IMR-90 (cell line): ENCODE measurements at places on chromosomes 3 and 15. TPM values are rescaled to one million over a fixed set of nuclear protein-coding genes. Genes with fewer than 3 reads are reported as not detected.

The SLC15A2 gene
- 0.07 and 0.31 TPM in 2 replicates for polyA plus RNA-seq

The PTPN23 gene
- 13.9 and 15.1 TPM in 2 replicates for polyA plus RNA-seq

The COLQ gene
- polyA plus RNA-seq = 0.65 and 1.0 TPM in 2 replicates

The CCR9 gene
- polyA plus RNA-seq = not detected in 2 replicates

The IL17RC gene
- polyA plus RNA-seq = 28.3 and 29.9 TPM in 2 replicates

The FSTL1 gene
- 864 and 916 TPM in 2 replicates for polyA plus RNA-seq

The CCDC54 gene
- polyA plus RNA-seq = not detected in 2 replicates

GRCh38 chr3:112078125-112079083, 7.8 kb upstream of the C3orf52 start:
- DNase-seq = no peak

- DNase-seq = no peak
These were observed 4.3 kb upstream of the LRRC58 start for GRCh38 chr3:120353463-120353862.

GRCh38 chr3:10645800-10646199, 140.4 kb upstream of the ATP2B2 start:
- DNase-seq = no peak

GRCh38 chr3:30943206-30943605, 48.7 kb upstream of the GADL1 start:
- no peak for DNase-seq

DNA sequence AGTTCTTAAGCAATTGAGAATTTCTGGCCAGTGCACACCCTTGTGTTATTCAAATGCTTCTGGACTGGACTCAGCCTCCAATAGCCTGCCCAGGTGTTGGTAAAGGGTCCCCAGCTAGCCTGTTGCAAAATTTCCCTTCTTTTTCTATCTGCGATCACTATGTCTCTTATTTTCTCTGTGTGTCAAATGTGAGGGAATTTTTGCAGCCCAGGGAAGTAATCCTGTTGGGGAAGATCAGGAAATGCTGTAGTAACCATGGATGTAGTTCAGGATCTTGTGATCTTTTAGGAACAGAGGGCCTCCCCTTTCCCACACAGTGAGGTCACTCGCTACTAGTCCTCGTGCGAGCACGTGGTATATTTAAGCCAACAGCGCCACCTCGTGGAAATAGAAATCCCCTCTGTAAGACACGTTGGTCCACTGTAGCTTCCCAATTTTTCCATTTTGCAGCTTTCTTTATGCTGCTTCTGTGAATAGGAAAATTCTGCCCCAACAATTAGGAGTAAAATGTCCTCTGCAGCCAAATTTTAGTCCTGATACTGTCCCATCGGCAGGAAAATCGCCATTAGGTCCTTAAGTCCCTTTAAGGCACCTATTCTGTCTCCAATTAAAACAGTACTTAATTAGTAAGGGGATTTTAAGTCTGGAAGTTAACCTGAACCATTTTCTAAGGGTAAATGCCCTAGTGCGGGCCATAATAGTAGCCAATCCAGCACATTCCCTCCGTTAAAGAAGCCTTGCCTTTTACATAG, 4.0 kb upstream of the SMCO1 start:
- peak; percentile 73 for DNase-seq

DNA sequence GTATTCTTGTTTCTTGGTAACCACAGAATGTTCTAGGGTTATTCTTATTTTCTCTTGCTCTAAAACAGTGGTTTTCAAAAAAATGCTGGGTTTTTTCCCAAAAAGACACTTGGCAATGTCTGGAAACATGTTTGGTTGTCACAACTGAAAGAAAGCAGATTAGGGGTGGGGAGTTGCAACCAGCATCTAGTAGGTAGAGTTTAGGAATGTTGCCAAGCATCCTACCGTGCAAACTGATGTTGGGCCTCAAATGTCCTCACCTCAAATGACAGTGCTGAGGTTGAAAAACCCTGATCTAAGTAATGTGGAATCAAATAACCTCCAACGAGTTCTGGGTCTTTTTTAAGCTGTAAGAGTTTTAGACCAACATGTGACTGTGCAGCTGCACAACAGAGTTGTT, 270.5 kb upstream of the STT3B start:
- no peak for DNase-seq

DNA sequence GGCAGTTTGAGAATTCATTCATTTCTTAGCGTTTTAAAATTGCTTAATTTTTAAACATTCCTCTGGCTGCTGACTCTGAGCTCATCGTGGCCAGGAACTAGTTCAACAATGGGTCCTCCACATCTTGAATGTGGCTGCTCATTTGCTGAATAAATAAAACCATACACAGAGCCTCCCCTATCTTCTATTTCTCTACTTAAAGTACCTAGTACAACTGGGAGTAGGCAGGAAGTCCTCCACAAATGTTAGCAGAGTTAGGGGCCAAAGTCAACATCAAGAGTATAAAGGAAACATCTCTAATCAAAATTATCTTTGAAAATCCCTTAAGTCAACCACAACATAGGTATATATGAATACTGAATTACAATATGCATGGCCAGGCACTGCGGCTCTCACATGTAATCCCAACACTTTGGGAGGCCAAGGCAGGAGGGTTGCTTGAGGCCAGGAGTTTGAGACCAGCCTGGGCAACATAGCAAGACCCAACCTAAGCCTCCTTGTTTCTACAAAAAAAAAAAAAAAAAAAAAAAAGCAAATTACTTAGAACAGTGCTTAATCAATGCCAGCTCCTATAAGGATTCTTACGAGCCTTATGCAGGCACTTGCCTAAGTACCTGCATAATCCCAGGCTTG, 57.5 kb upstream of the LMOD3 start:
- DNase-seq = no peak

GRCh38 chr15:29400701-29401100, 131.1 kb upstream of the NSMCE3 start:
- DNase-seq = no peak

GRCh38 chr3:152728231-152728980, 106.5 kb upstream of the P2RY1 start:
- no peak for DNase-seq

GRCh38 chr15:38017721-38018120, 83.3 kb downstream of the TMCO5A start:
- DNase-seq = no peak

DNA sequence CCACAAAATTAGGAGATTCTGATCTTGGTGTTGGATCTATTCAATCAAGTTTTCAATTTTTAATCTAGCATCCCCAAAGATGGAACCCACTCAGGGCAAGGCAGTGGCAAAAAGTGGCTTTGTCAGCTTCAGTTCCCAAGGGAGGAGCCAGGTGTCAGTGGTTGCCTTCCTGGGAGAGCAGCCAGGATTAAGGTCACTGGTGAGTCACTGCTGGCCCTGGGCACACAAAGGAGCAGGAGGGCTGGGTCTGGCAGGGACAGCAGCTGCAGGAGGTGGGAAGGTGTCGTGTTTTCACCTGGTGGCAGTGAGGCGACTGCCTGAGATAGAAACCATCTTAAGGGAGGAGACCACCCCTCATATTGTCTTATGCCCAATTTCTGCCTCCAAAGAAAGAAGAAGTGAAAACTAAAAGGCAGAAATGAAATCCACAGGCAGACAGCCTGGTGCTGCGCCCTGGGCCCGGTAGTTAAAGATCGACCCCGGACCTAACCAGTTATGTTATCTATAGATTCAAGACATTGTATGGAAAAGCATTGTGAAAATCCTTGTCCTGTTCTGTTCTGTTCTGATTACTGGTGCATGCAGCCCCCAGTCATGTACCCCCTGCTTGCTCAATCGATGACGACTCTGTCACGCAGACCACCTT, 5.9 kb upstream of the KLHL25 start:
- peak; percentile 61 for DNase-seq

DNA sequence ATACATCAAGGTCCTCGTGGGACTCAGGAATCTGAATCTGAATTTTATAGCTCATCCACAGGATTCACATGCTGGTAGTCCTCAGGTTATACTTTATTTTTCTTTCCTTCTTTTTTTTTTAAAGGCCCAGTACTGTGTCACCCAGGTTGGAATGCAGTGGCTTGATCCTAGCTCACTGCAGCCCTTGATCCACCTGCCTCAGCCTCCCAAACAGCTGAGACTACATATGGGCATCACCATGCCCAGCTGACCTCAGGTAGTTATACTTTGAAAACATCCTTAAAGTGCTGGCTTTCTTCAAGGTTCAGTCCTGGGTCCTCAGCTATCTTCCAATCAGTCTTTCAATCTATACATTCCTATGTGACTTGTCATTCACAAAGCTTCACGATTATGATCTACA, 38.2 kb downstream of the SNX4 start:
- no peak for DNase-seq

- peak; percentile 65 for DNase-seq
These were observed 121.6 kb downstream of the UBE2E2 start for GRCh38 chr3:23324745-23325144.

DNA sequence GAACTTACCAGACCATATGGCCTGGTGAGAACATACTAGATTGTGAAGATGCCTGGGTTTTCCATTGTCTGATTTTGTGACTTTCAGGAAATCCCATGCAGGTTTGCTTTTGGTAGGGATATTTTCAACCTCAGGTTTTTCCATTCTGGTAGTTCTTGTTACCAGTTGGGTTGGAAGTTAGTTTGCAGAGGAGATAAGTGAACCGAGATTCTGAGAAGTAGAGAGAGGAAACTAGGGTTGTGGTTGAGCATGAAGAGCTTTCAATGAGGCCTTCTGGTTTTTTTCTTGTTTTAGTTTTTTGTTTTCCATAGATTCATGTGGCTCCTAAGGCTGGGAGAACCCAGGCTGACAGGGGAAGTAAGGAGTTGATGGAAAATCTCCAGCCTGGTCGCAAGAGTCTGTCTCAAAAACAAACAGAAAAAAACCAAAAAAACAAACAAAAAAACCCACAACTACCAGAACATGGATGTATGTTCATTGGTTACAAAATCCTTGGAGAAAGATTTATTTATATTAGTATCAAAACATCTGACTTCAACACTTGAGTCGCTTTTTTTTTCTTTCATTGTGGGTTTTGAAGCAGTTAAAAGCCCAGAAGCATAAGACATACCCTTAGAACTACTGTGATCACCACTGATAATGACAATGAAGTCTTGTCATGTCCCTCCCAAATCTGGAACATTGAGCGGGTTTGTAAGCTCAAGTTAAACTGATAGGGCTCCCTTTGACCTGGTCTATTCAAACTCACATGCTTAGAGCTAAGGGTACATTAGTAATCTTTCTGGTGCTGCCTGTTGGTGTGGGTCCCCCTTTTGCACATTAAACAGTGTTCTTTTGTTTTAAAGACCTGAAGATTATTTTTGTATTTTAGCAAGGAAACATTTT, 3.2 kb downstream of the GPR171 start:
- DNase-seq = peak; percentile 24

GRCh38 chr3:23325466-23326065, 122.4 kb downstream of the UBE2E2 start:
- no peak for DNase-seq

GRCh38 chr15:72141171-72142084, 23.2 kb downstream of the SENP8 start:
- DNase-seq = no peak

DNA sequence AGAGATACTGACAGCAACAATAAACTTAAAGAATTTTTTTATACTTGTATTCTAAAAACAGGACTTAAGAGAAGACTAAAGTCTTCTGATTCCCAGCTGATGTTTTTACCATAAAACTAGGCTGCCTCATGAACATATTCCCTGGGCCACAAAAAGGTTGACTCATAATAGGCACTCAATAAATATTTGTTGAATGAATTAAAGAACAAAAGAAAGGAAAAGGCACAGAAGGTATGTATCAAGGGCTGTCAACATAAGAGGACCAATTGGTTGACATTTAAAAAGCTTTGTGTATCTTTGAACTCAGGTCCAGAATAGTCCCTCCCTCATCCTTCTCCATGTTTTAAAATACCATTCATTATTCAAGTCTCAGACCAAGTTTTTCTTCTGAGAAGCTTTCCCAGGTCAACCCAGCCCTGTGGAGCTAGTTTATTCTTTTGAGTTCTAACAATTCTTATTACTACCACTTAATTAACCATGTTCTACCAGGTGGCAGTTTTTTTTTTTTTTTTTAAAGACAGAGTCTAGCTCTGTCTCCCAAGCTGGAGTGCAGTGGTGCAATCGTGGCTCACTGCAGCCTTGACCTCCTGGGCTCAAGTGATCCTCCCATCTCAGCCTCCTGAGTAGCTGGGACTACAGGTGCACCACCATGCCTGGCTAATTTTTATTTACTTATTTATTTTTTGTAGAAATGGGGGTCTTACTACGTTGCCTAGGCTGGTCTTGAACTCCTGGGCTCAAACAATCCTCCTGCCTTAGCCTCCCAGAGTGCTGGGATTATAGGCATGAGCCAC, 17.5 kb upstream of the ARHGEF3 start:
- DNase-seq = no peak

DNA sequence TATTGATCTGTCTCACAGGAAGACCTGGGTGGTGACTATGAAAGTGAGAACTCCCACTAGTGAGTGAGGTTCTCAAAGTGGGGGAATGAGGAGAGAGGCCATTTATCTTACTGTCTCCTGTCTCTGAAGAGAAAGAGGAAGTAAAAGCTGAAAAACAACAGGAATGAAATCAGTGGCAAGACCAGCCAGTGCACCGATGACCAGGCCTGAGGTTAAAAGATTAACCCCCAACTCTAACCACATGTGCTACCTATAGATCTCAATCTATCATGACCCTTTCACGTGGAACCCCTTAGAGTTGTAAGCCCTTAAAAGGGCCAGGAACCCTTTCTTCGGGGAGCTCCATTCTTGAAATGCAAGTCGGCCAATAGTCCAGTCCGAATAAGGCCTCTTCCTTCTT, 239.3 kb upstream of the CNTN6 start:
- no peak for DNase-seq

DNA sequence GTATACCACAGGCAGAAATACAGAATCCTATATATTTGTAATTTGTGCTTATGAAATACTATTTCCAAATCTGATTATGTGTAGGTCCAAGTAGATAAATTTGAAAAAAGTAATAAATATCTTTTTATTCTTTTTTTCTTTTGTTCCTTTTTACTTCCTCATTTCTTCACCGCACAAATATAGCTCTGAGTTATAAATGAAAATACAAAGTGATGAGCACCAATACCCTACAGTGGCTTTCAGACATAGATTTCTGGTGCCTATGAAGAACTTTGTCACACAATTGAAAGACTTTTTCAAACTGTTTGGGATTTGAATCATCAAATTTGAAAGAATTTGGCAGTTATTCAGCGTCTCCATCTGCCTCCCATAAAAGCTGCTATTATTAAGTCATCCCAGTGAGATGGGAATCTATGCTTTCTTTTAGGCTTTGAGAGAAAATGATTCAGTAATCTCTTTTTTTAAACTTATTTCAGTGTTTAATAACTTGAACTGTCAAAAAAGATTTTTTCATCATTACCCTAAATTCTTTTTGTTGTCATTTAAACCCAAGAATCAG, 363.6 kb upstream of the GOLIM4 start:
- DNase-seq = peak; percentile 46

- peak; percentile 17 for DNase-seq
These were observed 142.2 kb upstream of the ZNF385D start for GRCh38 chr3:21893242-21893641.

DNA sequence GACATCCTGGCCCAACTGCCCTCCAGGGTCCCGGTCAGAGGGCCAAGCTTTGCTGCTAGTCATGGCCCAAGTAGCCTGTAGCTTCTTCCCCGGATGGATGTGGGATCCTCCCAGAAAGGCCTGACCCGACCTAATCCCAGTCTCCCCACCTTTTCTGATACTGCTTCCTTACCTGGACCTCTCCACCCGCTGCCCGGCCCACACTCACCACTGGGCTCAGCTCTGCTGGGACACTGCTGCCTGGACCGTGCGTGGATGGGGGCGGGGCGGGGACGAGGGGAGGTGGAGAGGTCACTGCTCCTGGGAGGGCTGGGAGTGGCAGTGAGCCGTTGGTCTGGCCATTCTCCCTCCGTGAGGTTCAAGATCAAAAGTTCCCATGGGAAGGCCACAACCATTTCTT, 40.3 kb upstream of the FURIN start:
- no peak for DNase-seq

GRCh38 chr15:36682101-36682500, 102.7 kb downstream of the CDIN1 start:
- DNase-seq = peak; percentile 40
